ENCODE measurements at places on chromosomes 16 and 17.

DNA sequence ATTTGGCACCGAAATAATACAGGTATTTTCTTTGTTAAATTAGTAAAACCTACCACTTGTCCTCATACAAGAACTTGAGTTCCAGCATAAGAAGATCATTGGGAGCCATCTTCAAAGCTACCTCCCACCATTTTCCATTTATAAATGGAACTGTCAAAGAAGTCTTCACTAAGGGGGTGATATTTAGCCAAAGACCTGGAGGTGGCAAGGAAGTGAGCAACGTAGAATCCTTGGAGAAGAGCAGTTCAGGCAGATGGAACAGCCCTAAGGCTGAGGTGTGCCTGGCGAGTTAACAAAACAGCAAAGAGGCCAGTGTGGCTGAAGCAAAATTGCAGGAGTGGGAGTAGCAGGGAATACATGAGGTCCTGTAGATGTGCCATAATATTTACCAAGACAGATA is 1.8 kb downstream of the KCNJ16 start:
- no peak for DNase-seq

DNA sequence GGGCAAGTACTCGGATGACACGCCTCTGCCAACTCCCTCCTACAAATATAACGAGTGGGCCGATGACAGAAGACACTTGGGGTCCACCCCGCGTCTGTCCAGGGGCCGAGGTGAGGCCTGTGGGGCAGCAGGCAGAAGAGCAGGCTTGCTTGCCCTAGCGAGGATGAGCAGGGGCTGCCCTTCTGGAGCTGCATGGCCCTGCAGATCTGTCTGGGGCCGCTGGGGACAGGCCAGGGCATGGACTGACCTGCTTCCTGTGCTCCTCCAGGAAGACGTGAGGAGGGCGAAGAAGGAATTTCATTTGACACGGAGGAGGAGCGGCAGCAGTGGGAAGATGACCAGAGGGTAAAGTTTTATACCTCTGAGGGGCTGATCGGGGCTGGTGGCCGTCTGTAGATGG is 5.3 kb downstream of the DHX38 start:
- DNase-seq: no peak

- DNase-seq: no peak
Observed at GRCh38 chr16:57060323-57061083, 31.9 kb upstream of the CPNE2 start.

- peak; percentile 66 for DNase-seq
Observed at GRCh38 chr16:10971560-10971961, 27.2 kb downstream of the CLEC16A start.

- peak; percentile 80 for DNase-seq
Observed at GRCh38 chr16:85445064-85445778, 167.9 kb upstream of the GSE1 start.

DNA sequence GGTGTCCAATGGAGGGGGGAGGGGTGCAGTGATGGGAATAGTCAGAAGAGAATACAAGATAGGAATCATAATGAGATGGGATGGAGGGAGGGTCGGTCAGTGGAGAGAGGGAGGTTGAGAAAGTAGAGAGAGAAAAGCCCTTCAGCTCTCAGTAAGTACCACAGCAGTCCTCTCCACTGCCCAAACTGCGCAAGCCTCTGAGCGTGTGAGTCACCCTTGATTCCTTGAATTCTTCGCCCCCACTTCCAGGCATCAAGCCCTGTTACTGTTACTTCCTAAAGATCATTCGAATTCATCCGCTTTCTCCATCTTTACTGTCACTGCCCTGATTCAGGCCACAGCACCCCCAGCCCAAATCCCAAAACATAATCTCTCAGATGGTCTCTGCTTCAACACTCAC is 2.5 kb downstream of the GUCY2D start:
- no peak for DNase-seq

GRCh38 chr17:27544350-27545131 is 86.4 kb upstream of the LGALS9 start:
- DNase-seq: peak; percentile 51

DNA sequence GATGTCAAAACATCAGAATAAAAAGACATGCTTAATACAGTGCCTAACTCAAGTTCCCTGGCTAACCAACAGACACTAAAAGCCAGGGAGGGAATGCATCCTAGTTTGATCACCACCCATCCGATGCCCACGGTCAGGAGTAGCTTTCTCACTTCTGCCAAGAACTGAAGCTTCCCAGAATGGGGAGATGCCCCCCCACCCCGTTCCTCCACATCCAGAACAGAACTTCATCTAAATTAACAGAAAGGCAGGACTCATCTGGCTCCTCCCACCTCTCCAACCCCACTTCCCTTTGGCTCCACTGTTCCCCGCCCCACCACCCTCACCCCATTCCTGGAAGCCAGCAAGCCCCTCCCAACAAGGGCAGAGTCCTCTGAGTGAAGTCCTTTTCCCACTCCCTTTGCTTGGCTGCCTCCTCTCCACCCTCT is 33.7 kb downstream of the GDE1 start:
- DNase-seq: no peak

DNA sequence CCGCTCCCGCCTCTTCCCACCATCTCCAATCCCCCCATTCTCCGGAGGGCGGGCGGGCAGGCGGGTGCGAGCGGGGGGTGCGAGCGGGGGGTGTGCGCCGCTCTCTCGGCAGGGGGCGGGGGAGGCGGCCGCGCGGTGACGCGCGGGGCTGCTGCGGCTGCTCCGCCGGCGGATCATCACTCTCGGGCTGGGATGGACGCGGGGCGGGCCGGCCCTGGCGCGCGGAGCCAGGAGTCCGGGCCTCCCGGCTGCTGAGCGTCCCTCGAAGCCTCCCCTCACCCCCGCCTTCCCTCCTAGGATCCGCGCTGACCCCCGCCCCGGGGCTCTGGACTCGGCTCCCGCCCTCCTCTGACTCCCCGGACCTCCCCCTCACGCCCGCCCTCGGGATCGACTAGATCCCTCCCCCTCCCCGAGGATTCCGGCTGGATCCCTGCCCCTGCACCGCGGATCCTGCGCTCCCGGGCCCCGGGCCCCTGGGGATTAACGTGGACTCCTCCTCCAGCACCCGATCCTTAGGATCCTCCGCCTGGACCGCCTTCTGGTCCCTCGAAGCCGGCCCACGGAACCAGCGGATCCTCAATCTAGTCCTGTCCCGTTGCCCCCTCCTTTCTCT is 946 bp upstream of the TMEM256 start:
- DNase-seq: no peak

GRCh38 chr17:82035956-82036633 is 1.4 kb downstream of the DCXR start:
- no peak for DNase-seq

DNA sequence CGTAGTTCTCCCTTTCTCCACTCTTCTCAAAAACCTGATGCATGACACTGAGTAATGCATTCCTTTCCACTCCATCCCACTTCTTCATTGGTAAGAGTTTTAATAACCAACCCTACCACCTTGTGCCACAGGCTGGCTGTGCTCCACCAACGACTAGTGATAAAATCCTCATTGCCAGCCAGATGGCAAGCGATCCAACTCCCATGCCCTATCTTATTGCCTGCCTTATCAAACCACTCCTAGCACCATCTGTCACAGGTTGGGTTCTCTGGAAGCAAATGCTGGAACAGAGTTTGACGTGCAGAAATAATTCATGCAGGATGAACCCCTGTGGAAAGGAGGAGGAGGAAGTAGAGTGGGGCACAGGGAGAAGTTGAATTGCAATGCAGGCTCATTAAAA is 99.5 kb downstream of the CHD9NB start:
- no peak for DNase-seq

- DNase-seq: no peak
Observed at GRCh38 chr17:29043539-29044145, 701 bp downstream of the PIPOX start.

DNA sequence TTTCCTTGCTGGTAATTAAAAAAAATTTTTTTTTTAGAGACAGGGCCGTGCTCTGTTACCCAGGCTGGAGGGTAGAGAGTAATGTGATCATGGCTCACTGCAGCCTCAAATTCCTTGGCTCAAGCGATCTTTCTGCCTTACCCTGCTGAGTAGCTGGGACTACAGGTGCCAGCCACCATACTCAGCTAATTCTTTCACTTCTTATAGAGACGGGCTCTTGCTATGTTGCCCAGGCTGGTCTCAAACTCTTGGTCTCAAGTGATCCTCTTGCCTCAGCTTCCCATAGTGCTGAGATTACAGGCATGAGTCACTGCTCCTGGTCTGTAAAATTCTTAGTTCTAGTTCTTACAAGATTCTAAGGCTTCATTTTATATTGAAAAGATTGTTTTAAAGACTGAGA is 11.1 kb downstream of the SMIM36 start:
- no peak for DNase-seq

DNA sequence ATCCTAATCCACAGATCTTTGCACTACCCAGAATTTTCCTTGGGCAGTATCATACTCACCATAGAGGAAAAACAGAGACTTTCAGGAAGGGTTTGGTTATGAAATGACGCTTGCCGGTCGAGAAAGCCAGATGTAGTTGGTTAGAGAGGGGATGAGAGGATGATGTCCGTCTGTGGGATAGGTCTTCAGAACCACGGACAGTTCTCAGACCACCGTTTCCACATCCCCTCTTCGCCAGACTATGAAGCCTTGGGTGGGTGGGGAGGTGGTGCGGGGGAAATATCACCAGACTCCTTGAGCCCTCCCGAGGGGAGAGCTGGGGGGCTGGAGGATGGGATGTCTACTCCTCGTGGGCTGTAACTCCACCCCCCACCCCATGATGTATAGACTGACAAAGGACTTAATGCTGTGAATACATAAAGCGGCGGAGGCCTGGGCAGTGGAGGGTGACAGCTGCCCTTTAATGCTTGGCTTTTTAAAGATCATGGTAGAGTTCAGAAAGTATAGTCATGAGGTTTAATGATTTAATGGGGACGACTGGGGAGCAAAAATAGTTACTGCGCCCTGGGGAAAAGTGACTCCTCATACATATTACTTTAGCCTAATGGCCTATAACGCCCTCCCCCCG is 96.6 kb downstream of the MRM1 start:
- no peak for DNase-seq

GRCh38 chr16:31196324-31197088 is 6.1 kb downstream of the PYCARD start:
- no peak for DNase-seq

GRCh38 chr16:88055356-88055755 is 104.1 kb downstream of the BANP start:
- no peak for DNase-seq

- no peak for DNase-seq
Observed at GRCh38 chr17:42316755-42317154, 28.5 kb downstream of the STAT5A start.

- no peak for DNase-seq
Observed at GRCh38 chr17:45104029-45104428, 28.3 kb downstream of the PLCD3 start.

DNA sequence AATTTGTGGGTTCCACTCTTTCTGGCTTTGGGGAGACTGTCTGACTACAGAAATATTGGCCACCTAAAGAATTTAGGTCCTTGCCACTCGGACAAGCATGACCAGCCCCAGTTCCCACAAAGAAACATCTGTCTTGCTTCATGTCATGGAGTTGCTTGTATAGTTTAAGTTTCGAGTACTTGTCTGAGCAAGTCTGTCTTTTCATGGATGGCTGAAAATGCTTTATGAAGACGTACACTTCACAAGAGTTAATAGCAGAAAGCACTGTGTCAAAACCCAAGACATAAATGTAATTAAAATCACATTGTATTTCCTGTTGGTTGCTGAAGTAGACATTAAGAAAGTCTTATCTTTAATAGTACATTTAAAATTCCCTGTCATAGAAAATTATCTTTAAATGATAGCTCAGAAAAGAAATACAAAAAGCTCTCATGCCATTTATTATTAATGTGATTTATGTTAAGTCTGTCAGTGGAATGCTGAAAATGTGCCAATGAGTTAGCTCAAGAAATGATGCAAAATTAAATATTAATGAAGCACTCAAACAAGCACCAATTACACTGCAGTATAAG is 29.8 kb upstream of the XYLT2 start:
- DNase-seq: no peak

DNA sequence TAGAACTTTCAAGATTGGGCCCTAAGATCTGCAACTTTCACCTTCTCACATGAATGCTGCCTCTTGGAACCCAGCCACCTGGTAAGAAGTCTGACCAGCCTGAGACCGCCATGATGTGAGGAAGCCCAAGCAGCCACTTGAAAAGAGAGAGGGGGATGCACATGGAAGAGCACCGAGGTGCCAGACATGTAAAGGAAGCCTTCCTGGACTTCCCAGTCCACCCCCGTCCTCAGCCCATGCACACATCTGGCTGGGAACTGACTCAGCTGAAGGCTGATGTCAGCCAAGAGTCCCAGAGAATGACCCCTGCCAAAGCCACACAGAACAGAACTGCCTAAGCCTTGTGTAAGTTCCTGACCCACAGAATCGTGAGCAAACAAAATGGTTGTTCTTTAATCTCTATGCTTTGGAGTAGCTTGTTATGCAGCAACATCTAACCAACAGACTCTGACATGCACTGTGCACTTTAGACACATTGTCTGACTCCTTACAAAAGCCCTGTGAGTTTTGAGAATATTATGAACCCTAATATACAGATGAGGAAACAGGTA is 86.7 kb downstream of the RMI2 start:
- no peak for DNase-seq

DNA sequence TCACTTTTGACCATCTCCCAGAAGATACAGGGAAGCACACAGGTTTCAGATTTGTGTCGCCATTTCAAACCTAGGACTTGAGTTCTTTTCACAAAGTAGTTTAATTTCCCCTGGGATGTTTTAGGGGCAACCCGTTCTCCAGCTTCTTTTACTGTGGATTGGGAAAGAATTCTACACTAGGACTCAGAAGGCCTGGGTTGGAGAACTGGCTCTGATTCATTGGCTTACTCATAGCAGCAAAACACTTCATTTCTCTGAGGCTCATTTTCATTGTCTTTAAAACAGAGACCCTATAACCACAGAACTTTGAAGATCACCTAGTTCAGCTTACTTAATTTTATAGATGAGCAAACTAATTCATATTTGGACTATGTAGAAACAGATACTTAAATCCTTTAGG is 175.9 kb upstream of the SALL1 start:
- DNase-seq: no peak

- no peak for DNase-seq
Observed at GRCh38 chr17:68676856-68677255, 75.7 kb upstream of the FAM20A start.

GRCh38 chr17:33366960-33367359 is 73.9 kb upstream of the ASIC2 start:
- DNase-seq: no peak

DNA sequence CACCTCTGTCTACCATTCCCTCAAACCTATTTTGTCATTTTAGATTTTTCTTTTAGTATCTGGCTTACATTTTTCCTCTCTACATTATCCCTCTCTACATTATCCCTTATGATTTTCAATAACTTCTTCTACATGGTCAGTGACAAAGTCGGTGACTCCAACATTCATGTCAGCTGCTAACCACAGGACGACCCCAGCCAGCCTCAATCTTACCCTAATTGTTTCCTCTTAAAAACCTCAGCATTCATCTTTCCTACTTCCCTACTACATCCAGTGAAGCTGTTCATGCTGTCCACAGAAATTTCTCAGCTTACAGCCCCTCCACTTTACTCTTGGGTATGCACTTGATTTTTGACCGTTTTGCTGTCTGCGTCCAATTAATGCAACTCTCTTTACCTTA is 8.3 kb downstream of the MYH10 start:
- DNase-seq: no peak

- DNase-seq: no peak
Observed at GRCh38 chr17:28407130-28407973, 1.3 kb upstream of the SLC46A1 start.

GRCh38 chr16:20799599-20799998 is 6.7 kb downstream of the ERI2 start:
- DNase-seq: peak; percentile 58

Data from OCI-LY7 (cell line).